Activated T-cell treated with anti-CD3 and anti-CD28 coated beads for 1 hour (primary cell): ENCODE measurements at places on chromosomes 6 and 20.

DNA sequence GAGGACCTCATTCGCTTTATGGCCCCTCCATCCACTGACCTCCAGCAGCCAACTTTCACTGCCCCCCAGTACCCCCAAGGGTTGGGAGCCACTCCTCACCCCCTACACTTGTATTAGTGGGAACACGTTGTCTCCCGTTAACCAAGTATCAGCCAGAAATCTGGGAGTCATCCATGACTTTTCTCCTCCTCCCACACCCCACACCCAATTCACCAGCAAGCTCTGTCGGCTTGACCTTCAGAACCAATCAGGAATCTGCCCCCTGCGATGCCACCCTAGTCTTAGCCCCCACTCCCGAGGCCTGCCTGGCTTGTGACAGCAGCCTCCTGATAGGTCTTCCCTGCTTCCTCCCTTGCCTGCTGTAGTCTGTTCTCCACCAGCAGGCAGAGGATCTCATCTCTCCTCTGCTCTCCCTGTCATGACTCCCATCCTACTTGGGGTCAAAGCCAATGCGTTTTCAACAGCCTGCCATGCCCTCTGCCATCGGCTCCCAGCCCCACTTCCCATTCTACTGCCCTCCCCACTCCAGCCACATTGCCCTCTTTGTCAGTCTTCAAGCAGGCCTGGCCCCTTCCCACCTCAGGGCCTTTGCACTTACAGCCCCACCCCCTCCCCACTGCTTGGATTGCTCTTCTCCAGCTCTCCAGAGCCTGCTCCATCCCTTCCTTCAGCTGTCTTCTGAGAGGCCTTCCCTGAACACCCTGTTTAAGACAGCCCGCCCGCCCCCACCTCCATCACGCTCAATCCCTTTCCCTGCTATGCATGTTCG lies 19.4 kb downstream of the MDGA1 start:
- DNase-seq: no peak

- DNase-seq: no peak
Observed at GRCh38 chr6:12467706-12468670, 177.8 kb downstream of the EDN1 start.

DNA sequence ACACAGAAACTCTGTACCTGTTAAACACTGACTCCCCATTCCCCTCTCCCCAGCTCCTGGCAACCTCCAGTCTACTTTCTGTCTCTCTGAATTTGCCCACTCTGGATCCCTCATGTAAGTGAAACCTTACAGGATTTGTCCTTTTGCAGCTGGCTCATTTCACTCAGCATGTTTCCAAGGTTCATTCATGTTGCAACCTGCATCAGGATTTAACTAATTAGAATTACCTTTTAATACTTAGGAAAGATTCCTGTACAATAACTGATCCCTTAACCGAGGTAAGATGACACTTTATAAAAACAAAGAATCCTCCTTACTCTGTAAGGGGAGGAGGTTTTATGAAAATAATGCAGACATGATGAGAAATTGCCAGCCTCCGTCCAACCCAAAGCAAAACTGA lies 113.1 kb upstream of the MTHFD1L start:
- no peak for DNase-seq

- DNase-seq: no peak
Observed at GRCh38 chr20:21450572-21450971, 53.2 kb upstream of the NKX2-4 start.

DNA sequence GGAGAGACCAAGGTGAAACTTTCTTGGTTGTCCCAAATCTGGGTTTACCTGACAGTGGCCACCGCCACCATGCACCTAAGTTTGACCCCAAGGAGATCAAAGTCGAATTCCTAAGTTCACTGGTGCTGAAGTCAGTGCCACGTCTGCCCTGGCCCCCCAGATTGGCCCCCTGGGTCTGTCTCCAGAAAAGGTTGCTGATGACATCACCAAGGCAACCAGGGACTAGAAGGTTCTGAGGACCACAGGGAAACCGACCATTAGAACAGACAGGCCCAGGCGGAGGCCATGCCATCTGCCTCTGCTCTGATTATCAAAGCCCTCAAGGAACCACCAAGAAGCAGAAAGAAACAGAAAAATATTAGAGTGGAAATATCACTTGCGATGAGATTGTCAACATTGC lies 91.2 kb downstream of the DLL1 start:
- DNase-seq: no peak

DNA sequence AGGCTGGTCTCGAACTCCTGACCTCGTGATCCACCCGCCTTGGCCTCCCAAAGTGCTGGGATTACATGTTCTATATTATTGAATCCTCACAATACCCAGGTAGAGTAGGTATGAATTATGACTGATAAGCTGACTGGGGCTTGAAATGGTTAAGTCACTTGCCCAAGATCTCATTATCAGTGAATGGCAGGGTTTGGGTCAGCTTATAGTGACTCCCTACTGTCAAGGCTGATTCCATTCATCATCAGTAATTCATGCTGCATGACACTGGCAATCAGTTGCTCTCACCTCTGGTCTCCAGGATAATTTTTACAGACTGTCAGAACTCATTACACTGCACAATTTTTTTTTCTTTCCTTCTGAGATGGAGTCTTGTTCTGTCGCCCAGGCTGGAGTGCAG lies 127.6 kb downstream of the KIF13A start:
- DNase-seq: no peak

DNA sequence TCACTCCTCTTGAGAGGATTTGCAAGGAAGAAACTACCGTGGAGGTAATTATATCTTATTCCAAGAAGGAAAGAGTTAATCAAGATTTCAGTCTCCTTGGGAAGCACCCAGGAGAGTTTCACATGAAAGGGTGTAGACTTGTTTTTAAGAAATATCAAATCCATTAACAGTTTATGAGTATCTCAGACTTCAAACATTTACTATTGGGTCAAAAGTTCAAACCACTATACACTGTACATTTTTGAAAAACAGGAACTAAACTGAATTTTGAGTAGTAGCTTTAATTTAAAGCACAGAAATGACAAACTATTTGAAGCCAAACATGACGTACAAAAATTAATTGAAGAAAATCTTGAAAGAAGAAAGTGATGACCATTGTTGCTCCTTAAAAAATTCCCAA lies 164.0 kb downstream of the FOXC1 start:
- no peak for DNase-seq

GRCh38 chr20:46126440-46127056 lies 8.4 kb downstream of the CD40 start:
- DNase-seq: no peak

GRCh38 chr6:56650191-56650590 lies 7.5 kb upstream of the DST start:
- DNase-seq: no peak

GRCh38 chr6:169232507-169232931 lies 21.1 kb downstream of the THBS2 start:
- no peak for DNase-seq
